ENCODE measurements at places on chromosomes 5 and 9.

DNA sequence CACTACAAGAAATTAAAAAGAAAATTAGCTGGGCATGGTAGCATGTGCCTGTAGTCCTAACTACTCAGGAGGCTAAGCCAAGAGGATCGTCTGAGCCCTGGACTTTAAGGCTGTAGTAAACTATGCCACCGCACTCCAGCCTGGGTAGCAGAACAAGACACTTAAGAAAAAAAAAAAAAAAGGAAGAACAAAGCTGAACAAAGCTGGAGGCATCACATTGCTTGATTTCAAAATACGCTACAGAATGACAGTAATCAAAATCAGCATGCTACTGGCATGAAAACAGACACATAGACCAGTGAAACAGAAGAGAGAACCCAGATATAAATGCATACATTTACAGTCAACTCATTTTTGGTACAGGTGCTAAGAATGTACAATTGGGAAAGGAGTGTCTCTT is 14.5 kb upstream of the OTULIN start:
- no peak for DNase-seq

DNA sequence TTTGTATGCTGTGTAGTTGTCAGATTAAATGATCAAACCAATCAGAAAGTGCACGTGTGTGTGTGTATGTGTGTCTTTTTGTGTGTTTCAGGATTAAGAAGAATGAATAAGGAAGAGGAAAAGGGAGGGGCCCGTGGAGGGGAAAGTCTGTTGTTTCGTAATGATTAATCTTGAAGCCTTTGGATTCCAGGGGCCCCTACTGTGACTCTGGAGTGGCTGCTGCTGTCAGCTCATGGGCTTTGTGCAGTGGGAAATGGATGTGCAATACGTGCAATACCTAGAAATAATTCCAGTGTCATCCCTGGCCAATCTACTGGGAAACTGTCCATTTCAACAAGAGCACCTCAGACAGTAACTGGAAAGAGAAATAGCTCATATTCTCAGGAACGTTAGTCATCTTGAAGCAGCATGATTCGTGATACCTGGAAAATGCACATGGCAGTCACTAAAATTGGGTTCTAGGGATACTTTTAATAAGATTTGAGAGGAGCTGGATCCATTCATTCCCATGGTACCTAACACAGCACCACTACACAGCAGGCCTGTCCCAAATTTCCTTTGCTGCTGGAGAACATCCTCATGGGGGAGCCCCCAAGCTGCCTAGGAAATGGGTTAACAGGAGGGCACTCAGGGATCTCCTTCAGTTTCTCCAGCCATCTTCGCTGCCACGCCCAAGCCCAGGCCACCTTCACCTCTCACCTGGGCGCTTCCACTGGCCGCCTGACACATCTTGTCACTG is 186.3 kb downstream of the NR3C1 start:
- DNase-seq, result no peak

- no peak for DNase-seq
Observed at GRCh38 chr9:114376586-114377445, 11.0 kb downstream of the AKNA start.

DNA sequence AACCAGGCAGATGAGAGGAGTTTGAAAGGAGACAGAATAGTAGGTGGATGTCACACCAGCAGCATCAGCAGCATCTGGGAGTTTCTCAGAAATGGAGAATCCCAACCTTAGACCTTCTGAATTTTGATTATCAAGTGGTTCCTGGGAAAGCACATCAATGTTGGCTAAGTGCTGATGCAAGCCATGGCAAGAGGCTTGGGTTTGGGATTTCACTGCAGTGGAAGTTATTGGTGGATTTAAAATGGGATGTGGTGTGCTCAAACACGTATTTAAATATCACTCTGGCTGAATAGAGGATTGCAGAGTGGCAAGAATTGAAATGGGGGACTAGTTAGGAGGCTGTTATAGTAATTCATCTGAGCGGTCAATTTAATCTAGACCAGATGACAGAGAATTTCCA is 387.8 kb upstream of the WWC1 start:
- no peak for DNase-seq

- no peak for DNase-seq
Observed at GRCh38 chr9:10605388-10605787, 7.4 kb downstream of the PTPRD start.

DNA sequence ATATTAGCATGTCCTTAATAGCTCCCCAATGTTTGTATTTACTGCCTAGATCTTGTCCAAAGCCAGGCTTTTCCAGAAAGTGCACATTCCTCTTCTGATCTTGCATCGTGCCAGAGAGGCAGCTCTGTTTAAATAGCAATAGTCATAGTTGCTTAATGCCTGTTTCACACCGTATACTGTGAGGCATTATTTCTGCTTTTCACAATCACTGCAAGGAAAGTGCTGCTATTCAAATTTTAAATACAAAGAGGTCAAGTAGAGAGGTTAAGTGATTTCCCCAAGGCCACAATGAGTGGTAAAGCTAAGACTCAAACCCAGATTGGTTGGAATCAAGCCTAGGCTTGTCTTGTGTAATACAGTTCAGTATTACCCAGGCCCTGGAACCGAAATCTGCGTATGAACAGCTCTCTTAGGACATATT is 153.6 kb downstream of the SNX18 start:
- DNase-seq, result no peak
